ENCODE measurements at places on chromosomes 2 and 18.

- DNase-seq: peak; percentile 52
Measured at GRCh38 chr2:159797543-159798375, at the start of gene CD302. TSS of gene CD302 (minus strand) at chr2:159798208. CDS start at chr2:159798198, 10 bp downstream.

DNA sequence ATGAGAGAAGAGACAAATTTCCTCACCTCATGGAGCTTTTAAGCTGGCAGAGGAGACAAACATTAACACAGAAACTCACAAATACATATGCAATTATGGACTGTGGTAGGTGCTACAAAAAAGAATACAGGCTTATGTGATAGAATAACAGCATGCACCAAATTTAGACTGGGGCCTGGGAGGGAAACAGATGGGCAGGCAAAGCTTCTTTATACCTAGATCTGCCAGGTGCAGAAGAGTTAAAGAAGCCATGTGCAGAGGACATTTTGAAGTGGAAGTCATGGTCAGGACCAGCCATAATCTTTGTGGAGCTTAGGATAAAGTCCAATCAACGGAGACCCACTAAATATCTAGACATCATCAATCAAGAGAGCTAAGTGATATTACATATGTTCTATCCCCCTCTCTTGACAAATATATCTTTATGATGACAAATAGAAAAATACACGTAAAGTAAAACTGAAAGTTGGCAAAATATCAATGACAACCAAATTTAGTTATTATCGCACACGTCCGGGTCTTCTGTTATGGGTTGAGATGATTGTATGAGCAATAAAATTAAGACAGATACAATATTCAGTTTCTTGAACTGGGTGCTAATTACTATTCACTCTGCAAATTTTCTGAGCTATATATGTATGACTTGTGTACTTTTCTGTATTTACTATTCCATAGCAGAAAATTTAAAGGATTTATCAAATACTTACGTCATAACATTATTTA lies 44.1 kb downstream of the CD28 start:
- DNase-seq: no peak

DNA sequence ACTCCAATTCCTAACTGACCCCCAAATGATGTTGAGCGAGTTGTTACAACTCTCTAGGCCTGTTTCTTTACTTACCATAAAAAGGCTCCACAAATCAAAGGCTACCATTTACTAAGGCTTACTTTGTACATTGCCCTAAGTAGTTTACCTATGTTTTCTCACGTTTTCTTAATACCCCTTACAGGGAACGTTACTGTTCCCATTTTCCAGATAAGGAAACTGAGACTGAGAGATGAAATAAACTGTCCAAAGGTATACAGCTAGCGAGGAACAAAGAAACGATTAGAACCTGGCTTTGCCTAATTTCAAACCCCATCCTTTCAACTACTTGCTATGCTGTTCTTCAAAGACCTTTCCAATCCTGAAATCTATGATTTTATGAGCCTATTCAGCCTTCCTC lies 74.8 kb upstream of the SPTBN1 start:
- no peak for DNase-seq

GRCh38 chr2:31319406-31320175 lies 85.6 kb downstream of the EHD3 start:
- peak; percentile 42 for DNase-seq

GRCh38 chr18:53534695-53535094 lies 689.8 kb downstream of the MBD2 start:
- DNase-seq: no peak

GRCh38 chr2:159860581-159861310 lies 62.7 kb upstream of the CD302 start:
- no peak for DNase-seq

DNA sequence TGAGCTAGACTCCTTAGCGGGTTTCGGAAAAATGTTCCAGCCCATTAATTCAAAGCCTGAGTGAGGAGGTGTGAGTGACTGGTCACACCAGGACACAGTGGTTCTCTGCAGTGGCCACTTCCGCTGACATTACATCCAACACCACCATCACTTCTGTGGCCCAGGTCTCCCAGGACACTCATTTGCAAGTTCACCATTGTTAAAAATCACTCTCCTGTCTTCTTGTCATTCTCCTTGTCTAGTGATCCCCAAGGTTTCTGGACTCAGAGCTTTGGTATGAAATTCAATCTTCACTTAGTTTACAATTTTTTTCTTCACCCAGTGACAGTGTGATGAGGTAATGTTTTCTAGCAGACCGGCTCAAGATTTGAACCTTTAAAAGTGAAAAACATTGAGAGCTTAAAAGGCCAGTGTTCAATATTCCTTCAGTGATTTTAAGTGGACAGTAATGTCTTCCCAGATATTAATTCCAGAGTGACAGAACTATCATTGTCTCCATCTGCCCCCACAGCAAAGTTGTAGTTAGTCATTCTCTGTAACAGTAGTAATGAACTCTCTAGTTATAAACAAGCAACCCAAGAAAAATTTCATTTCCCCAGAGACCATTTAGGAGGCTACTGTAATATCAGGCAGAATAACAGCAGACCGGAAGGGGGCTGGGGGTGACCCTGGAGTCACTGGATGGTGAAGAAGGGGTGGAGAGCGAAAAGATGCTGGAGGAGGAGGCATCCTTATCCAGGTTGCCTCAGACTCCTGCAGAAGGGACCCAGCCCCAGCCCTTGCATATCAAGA lies 164.9 kb downstream of the GFPT1 start:
- DNase-seq: no peak

GRCh38 chr2:239570971-239571520 lies 170.2 kb upstream of the HDAC4 start:
- DNase-seq: no peak

- DNase-seq: no peak
Measured at GRCh38 chr2:46779447-46779941, 136.1 kb downstream of the MCFD2 start.

- no peak for DNase-seq
Measured at GRCh38 chr2:231110551-231110950, 14.3 kb downstream of the HTR2B start.

GRCh38 chr2:113181258-113182051 lies 7.7 kb downstream of the PSD4 start:
- DNase-seq: no peak

DNA sequence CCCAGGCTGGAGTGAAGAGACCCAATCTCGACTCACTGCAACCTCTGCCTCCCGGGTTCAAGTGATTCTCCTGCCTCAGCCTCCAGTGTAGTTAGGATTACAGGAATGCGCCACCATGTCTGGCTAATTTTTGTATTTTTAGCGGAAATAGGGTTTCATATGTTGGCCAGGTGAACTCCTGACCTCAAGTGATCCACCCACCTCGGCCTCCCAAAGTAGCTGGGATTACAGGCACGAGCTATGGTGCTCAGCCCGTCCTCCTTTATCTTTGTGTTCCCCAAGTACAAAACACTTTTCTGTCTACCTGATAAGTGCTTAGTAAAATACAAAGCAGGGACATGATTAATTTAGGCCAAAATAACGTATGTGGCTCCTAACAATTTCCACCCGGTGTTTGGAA lies 91.2 kb upstream of the STK17B start:
- DNase-seq: no peak

- no peak for DNase-seq
Measured at GRCh38 chr18:48914581-48915251, 36.0 kb downstream of the SMAD7 start.

DNA sequence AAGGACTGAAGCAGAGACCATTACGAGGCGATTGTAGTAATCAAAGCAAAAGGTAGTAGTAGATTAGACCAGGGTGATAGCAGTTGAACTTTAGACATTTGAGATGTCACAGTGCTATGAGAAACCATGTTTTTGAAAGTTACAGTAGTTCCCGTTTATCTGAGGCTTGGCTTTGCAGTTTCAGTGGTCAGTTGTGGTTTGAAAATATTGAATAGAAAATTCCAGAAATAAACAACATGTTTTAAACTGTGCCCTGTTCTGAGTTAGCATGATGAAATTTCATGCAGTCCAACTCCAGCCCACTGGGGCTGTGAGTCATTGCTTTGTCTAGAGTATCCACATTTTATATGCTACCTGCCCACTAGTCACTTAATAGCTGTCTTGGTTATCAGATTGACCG lies 47.5 kb downstream of the ZNF638 start:
- DNase-seq: peak; percentile 6

DNA sequence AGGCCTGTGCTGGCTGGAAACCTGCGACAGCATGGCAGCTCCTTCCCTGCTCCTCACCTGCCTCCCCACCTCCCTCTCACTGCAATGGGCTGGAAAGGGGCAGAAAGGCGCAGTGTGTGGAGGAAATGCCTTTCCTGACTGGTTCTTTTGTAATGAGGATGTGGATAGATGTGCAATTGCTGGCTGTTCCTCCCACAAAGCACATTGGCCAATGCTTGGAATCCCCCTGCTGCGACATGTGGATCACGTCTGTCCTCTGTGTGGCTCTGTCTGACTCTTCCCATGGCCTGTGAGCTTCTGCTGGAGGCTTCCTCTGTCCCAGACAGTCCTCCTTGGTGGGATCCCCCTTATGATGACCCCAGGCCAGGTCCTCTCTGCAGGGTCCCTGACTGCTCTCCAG lies 172.5 kb downstream of the NCK2 start:
- DNase-seq: no peak

- no peak for DNase-seq
Measured at GRCh38 chr18:23743733-23744333, 54.6 kb downstream of the LAMA3 start.

- DNase-seq: no peak
Measured at GRCh38 chr18:64330931-64331330, 182.0 kb upstream of the LINC00305 start.

DNA sequence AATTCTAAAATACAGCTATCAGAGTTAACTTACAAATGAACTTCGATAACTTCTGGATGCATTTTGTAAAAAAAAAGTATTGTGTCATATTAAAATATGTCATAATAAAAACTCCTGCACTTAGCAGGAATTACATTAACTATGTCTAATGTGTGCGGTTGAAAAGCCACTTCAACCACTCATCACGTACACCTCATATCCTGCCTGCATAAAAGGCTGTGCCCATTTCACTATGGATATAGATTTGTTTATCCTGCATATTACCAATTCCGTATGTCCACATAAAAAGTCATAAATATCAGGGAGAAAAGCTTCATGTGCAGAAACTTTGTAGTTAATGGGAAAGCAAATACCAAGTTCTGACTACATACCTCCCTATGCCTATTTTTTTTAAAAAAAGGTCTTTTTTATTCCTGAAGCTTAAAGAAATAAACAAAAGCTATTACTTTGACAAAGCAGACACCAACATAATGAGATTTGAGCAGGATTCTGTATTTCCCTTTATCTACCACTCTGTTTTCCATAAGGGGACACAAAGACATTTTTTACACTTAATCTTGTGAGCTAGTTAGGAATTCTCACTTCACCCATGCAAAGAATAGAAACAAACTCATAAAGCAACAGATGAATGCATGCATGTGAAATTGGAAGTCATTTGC lies 96.1 kb downstream of the PPP1R1C start:
- DNase-seq: no peak

DNA sequence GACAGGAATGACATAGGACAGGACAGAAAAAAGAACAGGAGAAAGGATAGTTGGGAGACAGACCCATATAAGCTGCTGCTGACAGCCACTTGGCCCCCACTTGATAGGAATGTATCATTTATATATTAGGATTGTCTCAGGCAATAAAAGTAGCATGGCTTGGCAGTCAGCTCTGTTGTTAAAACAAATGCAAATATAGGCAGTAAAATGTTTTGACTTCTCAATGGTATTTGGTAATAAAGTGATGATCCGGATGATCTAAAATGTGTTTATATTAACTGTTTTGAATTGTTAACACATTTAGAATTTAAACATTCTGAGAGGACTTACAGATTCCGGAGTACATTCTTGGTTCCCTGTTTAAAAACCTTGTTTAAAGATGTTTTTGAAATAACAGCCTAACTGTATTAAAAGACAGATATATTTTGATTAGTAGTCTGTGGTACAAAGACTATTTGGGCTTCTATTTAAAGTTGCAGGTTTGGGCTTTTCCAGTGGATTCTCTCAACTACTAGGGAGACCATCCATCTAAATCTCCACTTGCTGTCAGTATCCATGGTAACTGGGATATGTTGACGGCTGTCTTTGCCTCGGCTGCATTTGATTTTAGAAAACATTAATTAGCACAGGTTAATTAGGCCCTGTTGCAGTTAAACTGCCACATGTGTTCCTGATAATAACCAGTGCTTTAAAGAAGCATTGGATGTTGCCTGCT lies 147.6 kb downstream of the ESCO1 start:
- DNase-seq: no peak

DNA sequence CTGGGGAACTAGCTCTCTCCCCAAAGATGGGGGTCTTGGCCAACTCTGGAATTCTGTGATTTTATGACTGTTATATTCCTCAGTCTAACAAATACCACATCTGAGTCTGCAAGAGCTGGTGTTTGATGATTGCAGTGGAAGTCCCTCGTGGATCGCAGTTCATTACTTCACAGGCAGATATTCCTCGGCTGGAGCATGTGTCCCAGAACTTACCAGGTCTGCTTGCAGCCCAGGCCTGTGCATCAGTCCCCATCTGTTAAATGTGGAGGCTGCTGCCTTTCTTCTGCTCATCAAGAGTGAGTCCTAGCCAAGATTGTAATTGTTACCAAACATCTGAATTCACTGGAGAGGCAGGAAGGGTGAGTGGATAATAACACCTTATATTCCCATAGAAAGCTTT lies 55.5 kb downstream of the PRKCE start:
- DNase-seq: no peak

GRCh38 chr18:7164323-7165004 lies 46.9 kb upstream of the LAMA1 start:
- peak; percentile 2 for DNase-seq

- no peak for DNase-seq
Measured at GRCh38 chr2:174051741-174052583, 86.8 kb upstream of the SP3 start.

GRCh38 chr2:150156415-150156814 lies 331.1 kb downstream of the RND3 start:
- no peak for DNase-seq

DNA sequence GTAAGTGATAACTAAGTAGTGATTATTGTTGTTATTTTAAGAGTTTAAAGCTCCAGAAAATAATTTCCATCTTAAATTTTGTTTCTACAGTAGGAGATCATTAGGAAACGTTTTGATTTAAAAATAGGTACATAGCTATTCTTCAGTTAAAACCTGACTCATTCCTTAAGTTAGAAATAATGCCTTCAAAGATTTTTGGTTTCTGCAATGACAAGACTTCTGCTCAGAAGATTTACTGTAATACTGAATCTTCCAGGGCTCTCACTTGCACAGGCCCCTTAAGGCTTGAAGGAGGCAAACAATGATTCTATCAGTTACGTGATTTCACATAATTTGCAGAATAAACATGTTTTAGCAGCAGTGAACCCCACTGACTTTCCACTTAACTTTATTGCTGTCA lies 333.7 kb downstream of the RAD51AP2 start:
- DNase-seq: no peak
